Activated naive CD4-positive, alpha-beta T cell treated with Interleukin-2 at 50 U/mL for 16 hours (primary cell): ENCODE measurements at places on chromosomes 2 and 18.

- DNase-seq = no peak
Measured at GRCh38 chr18:49708662-49709346, 104.5 kb downstream of the ACAA2 start.

GRCh38 chr2:204250692-204251091 lies 294.6 kb upstream of the PARD3B start:
- no peak for DNase-seq

DNA sequence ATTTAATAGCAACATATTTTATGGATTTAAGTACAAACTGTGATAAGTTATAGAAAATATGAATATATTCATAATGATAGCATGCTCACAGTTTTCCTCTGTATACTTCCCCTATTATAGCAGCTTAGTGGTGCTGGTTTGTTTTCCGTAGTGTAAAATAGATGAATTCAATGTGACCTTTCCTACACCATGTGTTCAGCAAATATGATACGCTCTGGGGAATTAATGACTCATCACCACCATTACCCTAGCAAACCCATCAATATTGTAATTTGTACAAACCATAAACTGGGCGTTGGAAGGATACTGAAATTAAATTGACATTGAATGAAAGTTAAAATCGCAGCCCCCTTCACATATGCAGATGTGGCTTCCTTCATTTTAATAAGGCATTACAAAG lies 58.7 kb upstream of the CDH19 start:
- DNase-seq = no peak

DNA sequence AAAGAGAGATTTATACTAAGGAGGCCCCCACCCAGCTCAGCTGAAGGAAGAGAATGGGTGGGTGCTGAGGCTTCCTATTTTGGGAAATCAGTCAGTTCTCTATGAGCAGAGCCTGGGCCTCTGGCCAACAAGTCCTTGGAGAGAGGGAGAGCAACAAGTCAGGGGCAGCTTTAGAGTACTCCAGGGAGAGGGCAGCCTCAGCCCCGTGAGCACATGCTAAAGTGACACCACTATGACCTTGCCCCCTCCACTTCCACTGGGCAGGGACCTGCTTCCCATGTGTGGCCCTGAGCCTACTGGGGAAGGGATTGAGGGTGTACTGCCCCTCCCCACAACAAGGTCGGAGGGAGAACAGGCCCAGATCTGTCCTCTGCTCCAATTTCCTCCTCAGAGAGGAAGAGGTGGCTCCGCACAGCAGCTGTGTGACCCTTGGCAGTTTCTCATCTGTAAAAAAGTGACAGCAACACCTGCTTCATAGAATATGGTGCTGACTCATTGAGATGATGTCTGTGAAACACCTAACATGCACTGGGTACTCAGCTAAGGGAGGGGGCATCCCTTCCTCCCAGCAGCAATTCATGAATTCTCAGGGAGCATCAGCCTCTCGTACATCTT lies 72.9 kb downstream of the CLHC1 start:
- DNase-seq = no peak

DNA sequence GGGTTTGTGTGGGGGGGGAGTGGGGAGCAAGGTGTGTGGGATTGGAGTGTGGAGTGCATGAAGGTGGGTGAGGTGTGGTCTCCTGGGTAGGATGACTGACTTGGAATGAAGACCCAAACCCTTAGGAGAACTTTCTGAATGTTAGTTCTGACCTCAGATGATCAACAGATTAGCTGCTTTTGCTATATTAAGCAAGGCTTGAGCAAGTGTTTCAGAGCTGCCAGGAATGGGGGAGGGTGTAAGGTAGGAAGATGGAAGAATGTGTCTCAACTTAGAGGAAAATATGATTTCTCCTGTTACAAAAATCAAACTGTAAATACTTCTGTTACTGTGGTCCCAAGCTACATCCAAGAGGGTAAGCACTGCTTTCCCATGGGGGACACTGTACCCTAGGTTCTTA lies 273.6 kb downstream of the TGIF1 start:
- no peak for DNase-seq

- DNase-seq = peak; percentile 17
Measured at GRCh38 chr2:104853534-104854497, at the start of gene POU3F3. TSS of gene POU3F3 (plus strand) at chr2:104854115. CDS start at chr2:104855511, 1,396 bp downstream.

- no peak for DNase-seq
Measured at GRCh38 chr18:38576916-38577315, 1011.3 kb upstream of the CELF4 start.

- DNase-seq = no peak
Measured at GRCh38 chr2:236513956-236514355, 55.7 kb upstream of the ACKR3 start.

DNA sequence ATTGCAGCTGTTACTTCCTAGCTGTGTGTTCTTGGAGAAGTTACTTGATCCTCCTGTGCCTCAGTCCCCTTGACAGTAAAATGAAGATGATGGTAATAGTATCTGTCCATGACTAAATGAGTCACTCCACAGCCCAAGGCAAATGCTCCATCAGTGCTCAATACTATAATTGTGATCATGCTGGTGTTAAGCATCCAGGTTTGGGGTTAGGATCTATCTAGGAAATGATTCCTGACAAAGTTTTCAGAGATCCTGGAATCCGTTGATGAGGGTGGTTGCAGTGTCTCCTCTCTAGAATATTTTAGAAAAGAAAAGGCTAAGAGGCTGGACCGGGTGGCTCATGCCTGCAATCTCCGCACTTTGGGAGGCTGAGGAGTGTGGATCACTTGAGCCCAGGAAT lies 2.7 kb upstream of the PRELID3A start:
- no peak for DNase-seq

DNA sequence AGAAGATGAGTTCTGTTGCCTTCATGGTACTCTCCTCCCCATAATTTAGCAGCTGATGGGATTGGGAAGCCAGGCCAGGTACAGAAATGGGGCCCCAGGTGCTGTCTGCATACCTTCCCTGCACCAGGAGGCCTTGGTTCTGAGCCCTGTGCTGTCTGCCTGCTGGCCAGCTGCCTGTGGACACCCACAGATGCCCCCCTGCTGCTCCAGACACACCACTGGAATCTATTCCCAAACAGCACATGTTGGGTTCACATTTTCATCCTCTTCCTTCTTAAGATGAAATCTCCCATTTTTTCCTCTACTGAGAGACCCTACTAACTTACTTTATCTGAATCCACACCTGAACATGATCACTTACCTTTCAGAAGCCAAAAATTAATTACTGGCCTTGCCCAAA lies 152.0 kb upstream of the CCDC68 start:
- no peak for DNase-seq

DNA sequence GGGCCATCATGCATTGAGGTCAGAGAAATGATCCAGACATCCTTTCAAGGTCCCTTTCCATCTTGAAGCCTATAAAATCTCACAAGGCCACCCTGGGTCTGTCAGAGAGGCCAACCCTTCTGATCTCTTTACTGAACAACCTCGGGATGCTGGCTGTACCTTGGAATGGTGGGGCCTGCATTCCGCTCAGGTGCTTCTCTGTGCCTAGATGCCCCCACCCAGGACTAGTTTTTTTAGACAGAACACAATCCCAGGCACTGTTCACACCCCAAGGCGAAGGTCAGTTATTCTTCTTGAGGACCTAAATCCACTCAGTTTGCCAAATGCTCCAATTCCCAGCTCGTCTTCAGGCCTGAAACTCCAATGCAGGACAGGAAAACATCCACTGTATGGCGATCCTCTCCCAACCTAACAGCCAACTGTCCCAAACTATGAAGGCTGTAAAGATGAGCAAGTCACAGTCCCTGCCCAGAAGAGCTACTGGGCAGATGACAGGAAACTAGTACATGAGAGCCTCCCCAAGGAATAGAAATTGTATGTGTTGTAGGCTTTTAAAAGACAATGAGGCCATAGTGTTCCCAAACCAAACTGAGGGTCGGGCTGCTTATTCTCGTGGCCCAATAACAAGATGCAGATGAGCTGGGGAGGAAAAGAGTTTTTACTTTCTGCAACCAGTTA lies 154.4 kb upstream of the ACAA2 start:
- DNase-seq = no peak
